Aorta (tissue), 5 donors: ENCODE measurements at places on chromosomes 2 and 18. TPM values are rescaled to one million over a fixed set of nuclear protein-coding genes. Genes with fewer than 3 reads are reported as not detected.

GRCh38 chr2:177245010-177245422 is 19.5 kb downstream of the NFE2L2 start:
- no peak for DNase-seq

Gene GRB14
- total RNA-seq, result 6.2 TPM

DNA sequence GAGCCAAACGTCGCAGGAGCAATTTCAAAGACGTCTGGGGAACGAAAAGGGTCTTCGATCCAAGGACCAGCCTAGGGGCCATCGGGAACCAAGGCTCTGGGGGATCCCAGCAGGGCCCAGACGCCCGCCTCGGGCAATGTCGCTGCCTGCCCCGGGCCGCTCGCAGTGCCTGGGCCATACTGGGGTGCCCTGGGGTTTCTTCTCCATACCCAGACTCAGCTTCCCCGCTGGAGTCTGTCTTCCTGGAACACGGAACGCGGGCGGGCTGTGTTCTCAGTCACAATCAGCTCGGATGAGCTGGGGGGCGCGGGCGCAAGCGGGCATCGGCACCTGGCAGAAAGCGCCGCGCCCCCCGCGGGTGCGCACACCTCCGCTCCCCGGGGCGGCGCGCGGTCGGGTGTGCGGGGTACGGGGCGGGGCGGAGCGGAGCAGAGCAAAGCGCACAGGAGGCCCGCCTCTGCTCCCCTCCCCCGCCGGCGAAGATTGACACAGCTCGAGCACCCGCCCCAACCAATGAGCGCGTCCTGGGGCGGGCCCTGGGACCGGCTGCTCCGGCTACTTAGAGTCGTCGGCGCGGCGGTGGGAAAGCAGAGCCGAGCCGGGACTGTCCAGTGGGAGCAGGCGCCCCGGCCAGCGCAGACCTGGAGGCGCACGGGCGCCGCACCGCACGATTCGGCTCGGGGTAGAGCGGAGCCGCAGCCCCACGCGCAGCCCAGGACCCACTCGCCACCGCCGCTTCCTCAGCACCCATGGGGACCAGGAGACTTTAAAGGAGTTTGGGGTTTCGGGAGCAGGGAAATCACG is at the start of gene LRATD1:
Gene LRATD1 (plus strand): TSS at position 585 of the 804 bp plus-strand sequence. CDS start 1,263 bp downstream, outside the sequence.
- peak; percentile 78 for DNase-seq

DNA sequence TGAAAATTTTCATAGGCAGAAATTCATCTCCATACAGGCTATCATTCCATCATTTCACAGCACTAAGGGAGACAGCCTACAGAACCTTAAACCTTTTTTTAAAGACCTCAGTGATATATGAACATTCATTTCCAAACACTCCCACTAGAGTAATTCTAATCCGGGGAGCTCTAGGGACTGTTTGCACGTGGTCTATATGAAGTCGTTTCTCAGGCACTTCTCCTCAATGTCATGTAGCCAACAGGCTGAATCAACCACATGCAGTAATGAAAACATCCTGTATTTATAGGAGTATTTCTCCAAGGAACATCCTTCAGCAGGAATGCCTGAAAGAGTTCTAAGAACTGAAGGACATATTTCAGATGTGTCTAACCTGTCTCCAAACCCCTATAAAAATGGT is 97.3 kb upstream of the CREB1 start:
- no peak for DNase-seq

DNA sequence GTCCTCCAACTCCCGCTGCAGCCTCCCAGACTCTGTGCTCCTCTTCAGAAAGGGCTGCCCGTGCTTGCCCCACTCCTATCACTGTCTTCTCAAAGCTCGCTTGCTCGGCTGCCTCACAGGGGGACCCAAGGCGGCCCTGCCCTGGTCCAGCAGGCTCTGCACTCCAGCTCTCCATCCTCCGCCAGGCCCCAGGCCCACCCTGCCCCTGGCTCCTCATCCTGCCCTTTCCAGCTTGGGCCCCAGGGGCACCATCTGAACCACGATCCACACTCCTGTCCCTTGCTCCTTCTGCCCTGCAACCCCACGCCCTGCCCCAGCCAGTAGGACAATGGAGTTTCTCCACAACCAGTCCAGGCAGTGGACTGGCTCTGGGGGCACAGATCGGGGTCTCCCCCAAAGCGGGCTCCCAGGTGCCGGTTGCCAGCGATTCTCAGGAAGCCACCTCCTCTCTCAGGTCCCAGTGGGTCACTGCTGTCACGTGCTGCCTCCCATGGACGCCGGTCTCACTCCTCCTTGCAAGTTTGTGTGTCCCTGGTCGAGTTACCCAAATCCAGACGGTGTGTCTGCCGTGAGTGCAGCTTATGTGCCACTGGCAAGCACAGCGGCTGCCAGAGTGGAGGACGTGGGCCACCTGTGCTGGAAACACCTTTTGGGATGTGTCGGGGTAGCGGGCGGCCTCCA is 238.5 kb downstream of the HDAC4 start:
- peak; percentile 24 for DNase-seq

DNA sequence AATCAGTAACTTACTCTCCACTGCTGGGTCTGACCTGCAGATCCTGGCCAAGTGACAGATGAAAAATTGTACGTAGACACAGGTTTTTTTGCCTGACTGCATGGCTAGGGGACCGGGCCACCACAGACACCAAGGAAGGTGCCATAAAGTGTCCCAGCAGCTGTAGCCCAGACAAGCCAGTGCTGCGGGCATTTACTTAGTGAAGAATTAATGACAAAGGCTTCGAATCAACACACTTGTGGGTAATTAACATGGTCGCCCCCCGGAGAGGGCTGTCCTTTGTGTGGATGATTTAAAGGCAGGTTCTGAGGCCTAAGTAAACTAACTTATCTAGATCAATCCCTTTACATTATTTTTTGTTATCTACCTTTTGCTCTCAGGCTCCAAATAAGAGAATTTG is 1709.1 kb upstream of the LRRTM1 start:
- no peak for DNase-seq

DNA sequence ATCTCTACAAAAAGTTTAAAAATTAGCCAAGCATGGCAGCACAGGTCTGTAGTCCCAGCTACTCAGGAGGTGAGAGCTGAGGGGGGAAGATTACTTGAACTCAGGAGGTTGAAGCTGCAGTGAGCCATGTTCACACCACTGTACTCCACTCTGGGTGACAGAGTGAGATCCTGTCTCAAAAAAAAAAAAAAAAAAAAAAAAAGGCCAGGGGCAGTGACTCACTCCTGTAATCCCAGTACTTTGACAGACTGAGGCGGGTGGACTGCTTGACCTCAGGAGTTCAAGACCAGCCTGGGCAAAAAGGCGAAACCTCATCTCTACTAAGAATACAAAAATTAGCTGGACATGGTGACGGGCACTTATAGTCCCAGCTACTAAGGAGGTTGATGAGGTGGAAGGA is 37.0 kb downstream of the PUM2 start:
- DNase-seq, result no peak

DNA sequence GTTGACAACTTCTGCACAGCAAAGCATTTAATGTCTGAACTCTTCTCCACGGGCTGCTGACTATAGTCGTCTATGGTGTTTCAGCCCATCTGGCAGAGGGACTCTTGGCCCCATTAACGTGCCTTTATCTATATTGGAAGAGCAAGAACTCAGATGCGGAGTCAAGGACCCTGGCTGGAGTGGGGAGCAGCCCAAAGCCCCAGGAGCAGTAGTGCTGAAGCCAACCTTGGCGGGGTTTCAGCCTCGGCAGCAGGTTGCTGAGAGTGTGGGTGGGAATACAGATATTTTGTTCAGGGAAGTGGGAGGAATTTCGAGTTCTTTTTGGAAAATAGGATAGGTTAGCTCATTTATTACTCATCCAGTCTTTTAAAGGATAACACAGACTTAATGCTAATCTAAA is 34.2 kb downstream of the TMEM17 start:
- no peak for DNase-seq

DNA sequence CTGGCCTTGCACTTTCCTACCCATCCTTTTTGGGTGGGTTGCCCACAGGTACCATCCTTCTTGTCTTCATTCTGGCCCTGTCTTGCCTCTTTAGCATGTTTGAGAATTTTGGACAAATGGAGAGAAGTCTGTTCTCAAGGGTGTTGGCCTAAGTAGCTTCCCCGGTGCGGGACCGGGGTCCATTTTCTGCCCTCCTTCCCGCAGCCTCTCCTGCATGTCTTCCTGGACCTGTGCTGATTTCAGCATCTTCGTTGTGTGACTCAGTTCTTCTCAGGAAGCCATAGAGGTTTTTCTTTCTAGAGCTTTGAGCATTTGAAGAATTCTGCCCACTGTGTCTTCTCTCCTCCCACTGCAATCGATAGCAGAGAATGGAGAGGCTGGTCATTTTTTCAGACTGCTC is 172.7 kb downstream of the SH3RF3 start:
- DNase-seq, result no peak

Gene NTSR2
- not detected for total RNA-seq

Gene GPR39
- total RNA-seq, result 0.42 TPM

DNA sequence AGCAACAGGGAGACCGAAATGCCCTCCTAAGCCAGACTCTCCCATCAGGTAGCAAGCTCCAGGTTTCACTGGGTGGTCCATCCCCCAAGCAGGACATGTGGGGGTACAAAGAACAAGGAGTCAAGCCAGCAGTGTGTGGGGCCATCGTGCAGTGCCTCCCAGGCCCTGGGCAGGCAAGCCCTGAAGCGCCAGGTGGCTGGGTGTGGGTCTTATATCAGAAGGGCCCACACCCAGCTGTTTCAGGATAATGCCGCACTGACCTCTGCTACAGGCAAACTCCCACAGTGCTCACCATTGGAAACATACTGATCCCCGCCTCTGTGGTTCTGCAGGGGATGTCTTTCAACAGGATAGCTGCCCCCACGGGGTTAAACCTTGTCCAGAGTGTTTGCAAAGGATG is 174.2 kb upstream of the SMAD2 start:
- no peak for DNase-seq

GRCh38 chr2:210460322-210461227 is 16.0 kb downstream of the LANCL1 start:
- no peak for DNase-seq

DNA sequence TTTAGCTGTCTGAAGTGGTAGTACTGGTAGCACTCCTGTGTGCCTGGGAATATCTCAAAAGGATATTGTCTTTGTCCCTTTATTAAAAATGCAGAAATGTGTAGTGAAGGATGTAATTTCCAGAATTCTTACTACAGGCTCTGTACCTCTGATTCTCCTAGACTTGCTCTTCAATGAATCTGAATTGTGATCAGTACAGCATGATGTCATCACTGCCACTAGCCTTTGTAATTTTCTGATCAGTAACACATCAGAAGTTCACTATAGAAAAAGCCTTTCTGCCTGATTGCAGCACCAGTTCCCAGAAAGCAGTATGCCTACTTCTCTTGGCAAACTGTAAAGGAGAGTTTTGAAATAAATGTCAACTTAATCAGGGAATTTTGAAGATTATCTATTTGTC is 29.2 kb upstream of the OTOF start:
- no peak for DNase-seq

DNA sequence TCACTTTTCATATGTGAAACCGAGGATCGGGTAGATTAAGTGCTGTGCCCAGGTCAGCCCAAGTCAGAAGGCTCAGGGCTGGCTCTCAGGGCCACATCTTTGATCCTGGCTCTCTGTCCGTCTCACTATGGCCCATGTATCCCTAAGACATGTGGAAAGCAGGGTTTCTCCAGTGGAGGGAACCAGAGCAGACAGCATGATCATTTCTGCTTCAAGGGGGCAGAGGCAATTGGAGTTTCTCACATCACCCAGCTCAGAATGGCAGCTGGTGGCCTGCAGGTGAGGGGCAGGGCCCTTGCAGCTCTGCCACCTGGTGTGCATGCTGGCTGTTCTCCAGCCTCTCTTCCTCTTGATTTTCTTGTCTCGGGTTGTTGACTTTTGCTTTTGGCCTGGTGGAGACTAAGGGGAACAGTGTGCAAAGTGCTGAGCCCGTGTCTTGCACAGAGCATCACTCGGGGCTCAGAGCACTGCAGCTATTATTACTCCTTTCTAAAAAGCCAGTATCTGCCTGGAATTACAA is 27.0 kb downstream of the LDLRAD4 start:
- no peak for DNase-seq

Gene ING5
- total RNA-seq, result 31.7 TPM

Gene CCDC85A
- total RNA-seq, result 2.7 TPM

DNA sequence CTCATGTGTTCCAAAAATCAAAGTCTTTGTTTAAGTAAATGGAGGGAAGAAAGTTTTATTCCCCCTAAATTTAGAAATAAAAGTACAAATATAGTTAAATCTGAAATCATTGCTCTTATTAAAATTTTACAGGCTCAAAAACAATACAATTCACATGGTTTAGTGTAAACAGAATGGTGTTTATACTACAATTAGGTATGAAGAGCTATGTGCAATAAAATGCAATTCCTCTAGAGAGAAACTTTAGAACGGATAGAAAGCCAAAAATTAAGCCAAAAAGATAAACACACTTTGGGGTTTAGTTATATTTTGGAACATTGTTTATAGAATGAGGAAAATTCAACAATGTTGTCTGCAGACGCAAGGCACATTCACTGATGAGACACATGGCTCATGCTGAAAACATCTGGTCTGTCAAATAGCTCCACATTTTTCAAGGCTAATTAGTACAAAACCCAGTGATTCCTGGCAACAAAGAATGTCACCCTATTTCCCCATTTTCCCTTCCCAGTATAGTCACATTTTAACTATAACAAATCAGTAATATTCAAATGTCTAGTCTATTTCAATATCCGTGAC is 103.3 kb downstream of the EXOC6B start:
- no peak for DNase-seq

Gene EMX1
- total RNA-seq, result not detected

- DNase-seq, result no peak
Observed at GRCh38 chr2:216551234-216552068, 52.8 kb downstream of the RPL37A start.

Gene LRP1B
- total RNA-seq, result 0.33 TPM

- DNase-seq, result no peak
Observed at GRCh38 chr18:78878335-78878734, 101.3 kb upstream of the SALL3 start.

DNA sequence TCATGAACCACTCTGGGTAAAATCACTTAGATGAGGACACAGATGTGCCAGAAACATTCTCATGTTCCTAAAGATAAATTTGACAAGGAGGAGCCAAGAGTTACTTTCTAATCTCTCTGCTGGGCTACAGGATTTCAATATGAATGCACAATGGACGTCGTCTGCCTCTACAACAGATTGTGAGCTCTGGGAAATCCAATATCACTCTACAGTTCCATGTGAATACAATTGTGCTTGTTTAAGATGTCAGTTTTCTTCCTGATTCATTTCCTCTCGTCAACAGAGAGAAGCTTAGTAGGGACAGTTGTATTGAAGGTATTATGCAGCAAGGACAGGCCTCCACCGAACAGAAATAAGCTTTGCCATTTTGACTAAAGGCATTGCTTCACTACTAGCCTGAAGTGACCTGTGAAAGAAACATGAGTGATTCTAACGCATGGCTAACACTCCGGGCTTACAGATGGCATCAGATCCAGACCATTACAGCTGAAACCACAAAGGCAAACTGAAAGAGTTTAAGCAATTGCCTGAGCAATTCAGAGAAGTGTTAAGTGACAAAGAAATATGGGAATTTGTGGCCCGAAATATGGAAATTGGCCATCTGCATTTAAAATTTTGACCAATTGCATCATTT is 1591.5 kb downstream of the LRP1B start:
- no peak for DNase-seq

Gene PLEKHM3
- 12.4 TPM for total RNA-seq
